ENCODE measurements at places on chromosomes 7 and 10.

DNA sequence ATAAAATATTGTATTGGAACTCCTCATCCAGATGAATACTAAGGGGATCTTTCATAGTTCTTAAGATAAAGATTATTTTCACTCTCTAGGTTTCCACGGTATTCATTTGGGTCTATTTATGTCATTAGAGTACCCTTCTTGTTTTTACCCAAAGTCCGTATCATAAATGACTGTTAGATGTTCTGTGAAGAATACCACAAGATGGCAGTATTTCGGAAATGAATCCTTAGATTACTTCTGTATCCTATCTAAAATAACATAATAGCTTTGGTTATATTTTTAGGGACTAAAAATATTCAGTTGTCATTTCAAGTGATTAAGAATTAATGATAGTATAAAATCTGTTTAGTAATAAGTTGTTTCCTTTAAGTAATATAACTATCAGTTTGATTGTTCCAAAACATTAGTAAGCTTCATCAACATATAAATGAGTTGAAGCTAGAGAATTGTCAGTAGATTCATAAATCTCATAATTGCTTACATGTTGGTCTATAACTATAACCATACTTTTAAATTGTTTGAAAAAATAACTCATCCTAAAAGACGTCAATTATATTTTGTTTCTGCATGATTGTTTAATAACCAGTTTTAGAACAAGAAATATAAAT is 337.5 kb upstream of the KCND2 start:
- DNase-seq = no peak

DNA sequence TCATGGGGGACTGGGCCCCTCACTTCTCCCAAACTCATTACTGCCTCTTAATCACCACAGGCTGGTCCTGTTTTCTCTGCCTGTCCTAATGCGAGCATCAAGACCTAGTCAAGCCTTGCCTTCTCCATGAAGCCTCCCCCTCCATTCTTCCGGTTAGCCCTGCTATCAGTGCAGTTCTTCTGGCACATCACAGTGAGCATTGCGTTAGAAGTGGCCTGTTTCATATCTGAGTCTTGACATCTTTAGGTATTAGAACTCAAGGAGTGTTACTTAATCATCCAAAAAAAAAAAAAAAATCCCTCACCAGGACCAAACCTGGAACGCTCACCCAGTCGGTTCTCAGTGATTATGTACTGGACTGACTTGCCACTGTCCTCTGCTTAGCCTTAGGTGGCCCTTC is 17.4 kb downstream of the SNX10 start:
- no peak for DNase-seq

DNA sequence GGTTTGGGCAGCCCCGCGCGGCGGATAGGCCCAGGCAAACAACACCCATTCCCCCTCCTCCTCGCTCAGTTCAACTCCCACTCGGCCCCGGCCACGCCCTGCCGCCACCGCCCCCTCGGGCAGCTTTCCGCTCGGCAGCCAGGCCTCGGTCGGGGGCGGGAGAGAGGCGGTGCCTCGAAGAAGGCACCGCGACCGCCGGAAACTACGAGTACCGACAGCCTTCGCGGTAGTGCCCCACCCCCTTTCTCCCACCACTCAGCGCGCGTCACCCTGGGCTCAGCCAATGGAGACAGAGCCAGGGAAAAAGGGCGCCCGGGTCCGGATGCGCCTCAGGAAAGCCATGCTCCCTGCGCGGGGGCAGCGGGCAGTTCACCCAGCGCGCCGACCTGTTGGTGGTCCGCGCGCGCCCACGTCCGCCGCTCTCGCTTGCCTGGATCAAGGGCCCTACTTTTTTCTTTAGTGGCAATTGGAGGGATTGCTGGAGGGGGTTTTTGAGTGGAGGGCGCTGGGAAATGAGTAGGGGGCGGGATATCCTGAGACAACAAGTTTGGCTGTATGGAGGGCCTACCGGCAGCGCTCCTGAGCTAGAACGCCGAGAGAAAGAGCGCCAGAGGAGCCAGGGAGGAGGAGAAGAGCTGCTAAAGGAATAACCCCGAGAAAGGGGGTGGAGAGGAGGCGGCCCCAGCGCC is 557 bp upstream of the SP4 start:
- peak; percentile 99 for DNase-seq

DNA sequence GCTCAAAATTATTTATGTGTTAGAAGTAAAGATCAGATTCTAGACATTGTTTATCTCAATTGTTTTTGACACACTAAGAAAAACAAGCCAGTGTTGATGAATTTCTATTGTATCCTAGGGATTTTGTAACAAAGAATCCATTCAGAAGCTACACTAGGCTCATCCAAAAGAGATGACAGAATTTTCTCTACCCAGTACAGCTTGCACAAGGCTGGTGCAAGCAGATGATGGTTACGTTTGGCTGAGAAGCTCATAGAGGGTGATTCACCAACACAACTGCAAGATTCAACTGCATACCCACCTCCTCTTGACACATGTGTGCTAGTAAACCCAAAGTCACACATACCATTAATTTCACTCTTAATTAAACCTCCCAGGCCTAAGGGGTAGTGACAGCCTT is 20.8 kb downstream of the GRM3 start:
- DNase-seq = no peak

DNA sequence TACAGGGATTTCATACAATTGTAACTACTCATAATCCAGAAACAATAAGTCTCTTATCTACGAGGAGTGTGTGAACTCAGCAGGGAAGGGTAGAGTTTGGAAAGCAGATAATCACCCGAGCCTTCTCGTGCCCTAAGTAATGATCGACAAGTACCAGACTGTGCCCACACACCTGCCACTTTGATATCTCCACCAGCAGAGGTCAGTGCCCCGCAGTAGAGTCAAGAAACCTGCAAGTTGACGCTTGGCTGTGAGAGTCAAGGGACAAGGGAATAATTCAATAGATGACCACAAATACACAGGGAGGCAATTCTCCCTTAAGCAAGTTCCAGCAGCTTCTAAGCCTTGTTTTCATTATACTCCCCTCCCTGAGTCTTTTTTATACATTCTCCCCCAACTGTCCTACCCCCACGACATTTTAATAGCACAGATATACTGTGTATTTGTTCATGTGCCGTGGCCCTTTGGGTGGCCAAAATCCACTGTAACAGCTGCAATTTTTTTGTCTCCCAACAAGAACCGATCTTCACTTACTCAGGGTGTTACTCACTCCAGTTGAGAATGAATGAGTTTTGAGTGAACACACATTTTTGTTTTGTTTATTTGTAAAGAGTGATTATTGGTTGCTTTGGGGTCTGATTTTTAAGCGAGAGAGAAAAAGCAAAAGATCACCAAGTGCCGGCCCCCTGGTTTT is 106.9 kb upstream of the RHEB start:
- no peak for DNase-seq

DNA sequence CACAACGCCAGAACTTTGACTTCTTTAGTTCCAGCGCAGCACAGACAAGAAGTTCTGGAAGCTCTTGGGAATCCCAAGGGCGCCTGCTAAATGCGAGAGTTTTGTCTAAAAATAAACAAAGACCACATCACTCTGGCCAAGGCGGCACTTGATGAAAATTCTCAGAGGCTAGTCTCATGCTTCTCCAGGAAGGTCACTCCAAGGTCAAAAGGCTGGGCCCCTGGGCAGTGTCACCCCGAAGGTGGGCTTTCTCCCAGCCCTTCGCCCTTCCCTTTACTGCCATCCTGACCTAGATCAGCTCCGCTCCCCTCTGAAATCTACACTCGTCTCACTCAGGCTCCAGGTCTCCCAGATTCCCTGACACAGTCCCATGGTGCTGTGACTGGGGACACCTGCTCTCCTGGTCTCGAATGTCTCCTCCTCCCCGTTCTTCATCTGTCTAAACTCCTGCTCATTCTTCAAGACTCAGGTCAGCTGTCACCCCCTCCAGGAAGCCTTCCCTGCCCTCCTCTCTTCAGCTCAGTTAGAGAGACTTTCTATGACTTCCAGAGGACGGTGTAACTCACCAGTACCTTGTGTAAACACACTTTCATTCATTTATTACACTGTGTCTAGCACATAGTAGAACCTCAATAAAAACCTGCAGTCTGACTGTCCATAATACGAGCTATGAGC is 10.5 kb downstream of the FAM53B start:
- no peak for DNase-seq

DNA sequence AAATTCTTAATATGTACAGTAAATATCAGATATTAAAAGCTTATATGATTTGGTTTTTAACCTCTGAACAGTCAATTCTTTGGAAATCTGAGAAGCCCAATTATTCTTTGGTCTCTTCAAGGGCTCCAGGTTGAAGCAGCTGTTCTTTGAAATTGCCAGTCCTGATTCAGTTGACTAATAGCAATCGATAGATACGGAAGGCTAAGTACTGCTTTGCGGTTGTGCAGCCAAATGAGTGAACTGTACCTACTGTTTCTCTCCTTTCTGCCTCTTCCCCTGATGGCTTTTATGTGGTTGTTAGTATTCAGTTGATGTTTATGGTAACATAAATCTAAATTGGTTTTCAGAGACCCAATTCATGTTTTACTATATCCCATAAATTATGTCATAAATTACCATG is 103.1 kb upstream of the RPA3 start:
- DNase-seq = no peak

DNA sequence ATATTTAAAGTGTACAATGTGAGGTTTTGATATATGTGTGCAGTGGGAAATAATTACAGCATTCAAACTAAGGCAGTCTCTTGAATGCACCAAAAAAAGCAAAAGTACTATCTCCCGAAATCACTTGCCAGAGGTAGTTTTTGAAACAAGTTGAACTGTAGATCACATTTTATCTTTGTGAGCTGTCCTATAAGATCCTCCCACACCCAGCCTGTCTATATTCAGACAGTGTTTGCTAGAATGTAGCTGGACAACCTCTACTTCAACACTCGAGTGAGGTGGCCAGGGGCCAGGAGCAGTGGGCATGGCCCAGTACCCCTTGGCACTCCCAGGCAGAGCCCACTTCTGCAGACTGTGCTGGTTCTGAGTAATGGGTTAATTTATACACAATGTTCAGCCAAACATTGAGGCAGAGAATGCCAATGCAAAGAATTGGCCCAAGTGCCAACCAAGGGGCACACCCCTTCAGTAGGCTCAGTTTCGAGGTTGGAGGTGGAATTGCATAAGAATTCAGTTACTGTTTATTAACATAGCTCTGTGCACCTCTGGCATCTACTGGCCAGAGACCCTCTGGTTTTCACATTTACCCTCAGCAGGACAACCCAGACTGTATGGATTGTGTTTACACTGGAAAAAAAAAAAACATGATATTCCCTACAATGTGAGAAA is 70.5 kb downstream of the AHR start:
- no peak for DNase-seq

GRCh38 chr10:36779238-36779846 is 346.1 kb upstream of the ANKRD30A start:
- DNase-seq = no peak

DNA sequence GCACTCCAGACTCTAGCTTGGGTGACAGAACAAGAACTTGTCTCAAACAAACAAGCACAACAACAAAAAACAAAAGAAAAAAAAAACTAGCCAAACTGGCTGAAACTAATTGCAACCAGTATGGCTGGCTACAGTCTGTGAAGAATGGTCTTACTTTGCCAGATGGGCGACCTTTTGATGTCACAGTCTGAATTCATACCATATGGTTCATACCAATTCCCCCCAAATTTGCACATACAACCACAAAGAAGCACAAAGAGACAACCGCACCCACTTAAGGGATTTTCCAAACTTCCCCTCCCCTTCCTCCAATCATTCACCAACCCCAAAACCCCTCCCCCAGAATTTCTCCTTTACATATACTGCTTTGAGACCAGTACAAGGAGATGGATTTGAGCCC is 114.2 kb downstream of the SPAG6 start:
- DNase-seq = no peak

- DNase-seq = no peak
Observed at GRCh38 chr10:88458209-88458608, 124.9 kb downstream of the RNLS start.

GRCh38 chr7:107742678-107743566 is 1.0 kb upstream of the CBLL1 start:
- peak; percentile 49 for DNase-seq

GRCh38 chr7:117683430-117684175 is 189.6 kb downstream of the CTTNBP2 start:
- no peak for DNase-seq

- no peak for DNase-seq
Observed at GRCh38 chr10:77850620-77851231, 75.8 kb downstream of the DLG5 start.

GRCh38 chr10:71395621-71396020 is 1.1 kb upstream of the CDH23 start:
- DNase-seq = no peak

DNA sequence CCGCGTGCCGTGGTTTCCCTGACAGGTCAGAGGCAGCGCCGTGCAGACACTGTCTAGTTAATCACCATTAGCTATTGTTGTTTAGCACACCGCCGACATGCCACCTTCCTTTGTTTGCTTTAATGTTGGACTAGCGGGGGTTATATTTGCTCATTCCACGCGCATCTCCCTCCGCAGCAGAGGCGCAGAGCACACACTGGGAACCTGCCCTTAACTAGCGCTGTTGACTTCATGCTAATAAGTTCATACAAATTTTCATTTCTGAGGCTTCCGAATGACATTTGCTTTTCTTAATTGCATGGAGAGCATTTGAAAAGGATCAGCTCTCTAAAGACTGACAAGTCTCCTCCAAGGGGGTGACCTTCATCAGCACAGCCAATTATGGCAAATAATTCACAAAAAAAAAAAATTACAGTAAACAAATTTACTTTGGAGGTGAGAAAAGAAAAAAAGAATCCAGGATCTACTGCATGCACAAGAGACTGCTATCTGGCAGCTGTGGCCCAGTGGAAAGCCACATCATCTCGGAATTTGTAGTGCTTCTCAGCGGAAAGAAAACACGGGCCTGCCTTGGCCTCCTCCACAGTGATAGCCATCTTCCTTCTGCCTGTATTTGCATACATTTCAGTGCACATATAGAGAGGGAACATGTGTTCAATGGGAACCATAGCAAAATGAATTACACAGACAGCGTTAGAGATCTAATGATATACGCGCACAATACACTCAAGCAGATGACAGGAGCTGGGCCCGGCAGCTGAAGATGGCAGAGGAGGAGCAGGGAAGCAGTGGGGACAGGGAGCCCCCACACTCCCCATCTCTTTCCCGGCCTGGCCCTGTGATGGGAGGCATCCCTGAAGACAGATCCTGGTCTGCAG is 94.2 kb downstream of the EBF3 start:
- DNase-seq = no peak

Data from stimulated activated CD4-positive, alpha-beta T cell treated with anti-CD3 and anti-CD28 coated beads, Interleukin-4, amount 100 ng/mL, for 48 hours (primary cell).